Suprapubic skin (tissue), 4 donors: ENCODE measurements at places on chromosomes 6 and 20.
A peak's percentile ranks its signal among the peaks of the same experiment; 100 is the strongest.

DNA sequence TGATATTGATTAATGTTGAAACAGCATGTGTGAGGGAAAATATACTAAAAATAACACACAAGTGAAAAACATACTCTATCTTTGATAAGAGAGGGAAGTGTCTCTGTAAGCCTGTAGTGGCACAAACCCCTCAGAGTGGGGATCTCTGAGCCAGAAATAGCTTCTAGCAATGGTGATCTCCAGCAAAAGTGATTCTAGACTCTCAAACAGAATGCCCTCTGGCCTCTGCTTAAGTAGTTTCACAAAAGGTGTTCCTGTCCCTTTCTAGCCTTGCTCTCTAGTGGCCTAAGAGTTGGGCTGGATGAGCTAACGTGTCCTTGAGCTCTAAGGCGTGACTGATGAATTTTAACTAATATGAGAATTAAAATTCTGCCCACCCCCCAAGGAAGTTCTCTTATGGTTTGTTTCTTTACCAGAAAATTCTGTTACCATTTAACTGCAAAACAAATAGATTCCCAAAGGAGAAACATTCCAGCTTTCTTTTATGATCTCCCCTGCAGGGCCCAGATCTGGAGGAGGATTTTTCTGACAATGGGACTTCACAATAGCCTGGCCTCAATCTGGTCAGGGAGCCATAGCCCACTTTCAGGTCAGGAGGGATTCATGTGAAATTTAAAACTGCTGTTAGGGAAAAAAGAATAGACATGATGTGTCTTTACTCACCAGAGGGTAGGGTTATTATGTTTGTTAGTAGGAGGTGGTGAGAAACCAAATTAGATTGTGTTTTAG, 182.5 kb upstream of the LAMP5 start:
- H3K4me1 ChIP-seq: no peaks in the 10 kb centered on the region
- no peak for DNase-seq
- H3K27ac ChIP-seq: no peak overlapping the region
- H3K4me3 ChIP-seq: no peak overlapping the region

DNA sequence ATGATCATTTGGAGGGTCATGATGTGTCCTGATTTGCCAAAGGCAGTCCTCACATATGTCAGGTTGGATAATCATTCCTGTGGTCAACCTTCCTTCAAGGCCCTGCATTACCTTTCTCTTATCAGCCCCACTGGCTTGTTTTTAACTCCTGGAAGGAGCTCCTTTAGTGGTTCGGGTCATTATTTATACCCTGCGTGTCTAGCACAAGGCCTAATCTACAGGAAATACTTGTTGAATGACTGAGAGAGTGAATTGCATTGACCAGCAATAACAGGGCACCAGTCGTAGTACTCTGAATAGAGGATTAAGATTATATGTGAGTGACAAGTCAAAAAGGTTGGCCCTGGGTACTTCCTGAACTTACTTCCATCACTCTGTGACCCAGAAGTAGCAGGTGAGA, 4.5 kb downstream of the HIVEP2 start:
- peaks cover 44% of the 10 kb centered on the region for H3K4me1 ChIP-seq
- no peak for DNase-seq
- H3K27ac ChIP-seq: no peak overlapping the region
- no peak overlapping the region for H3K4me3 ChIP-seq
- no peaks in the 10 kb centered on the region for H3K36me3 ChIP-seq

DNA sequence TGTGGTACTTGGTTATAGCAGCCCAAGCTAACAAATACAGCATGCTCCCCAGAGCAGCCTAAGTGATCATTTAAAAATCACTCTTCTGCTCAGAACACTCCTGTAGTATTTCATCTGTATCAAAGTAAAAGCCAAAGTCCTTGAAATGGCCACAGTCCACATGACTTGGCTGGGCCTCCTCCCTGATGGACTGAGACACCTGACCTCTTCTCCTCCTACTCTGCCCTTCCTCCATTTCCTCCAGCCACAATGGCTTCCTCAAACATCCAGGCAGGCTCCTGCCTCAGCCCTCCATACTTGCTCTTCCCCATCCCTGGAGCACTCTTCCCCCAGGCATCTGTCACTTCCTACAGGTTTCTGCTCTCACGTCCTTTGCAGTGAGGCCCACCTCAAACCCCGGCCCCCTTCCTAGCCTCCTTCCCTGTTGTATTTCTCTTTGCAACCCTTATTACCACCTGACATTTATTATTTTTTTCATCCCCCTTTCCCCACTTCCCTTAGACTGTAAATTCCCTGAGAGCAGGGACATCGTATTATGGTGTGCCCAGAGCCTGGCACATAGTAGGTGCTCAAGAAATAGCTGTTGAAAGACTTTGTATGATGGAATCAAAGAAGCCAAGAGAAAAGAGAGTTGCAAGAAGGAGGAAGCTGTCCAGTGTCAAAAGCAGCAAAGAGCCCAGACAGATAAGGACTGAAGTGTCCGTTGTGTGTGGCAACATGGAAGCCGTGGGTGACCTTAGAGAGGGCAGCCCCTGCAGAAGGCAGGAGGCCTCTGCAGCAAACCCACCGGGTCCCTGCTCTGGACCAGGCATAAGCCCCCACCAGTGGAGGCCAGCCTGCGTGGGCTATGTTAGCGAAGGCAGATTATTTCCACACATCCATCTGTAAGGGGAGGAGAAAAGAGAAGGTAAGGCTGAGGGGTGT, 87.5 kb downstream of the TRERF1 start:
- peaks cover 20% of the 10 kb centered on the region for H3K4me1 ChIP-seq
- no peak overlapping the region for H3K4me3 ChIP-seq
- no peak overlapping the region for H3K27ac ChIP-seq
- no peaks in the 10 kb centered on the region for H3K36me3 ChIP-seq
- H3K27me3 ChIP-seq: no peaks in the 10 kb centered on the region

- H3K27ac ChIP-seq: no peak overlapping the region
- peaks cover 17% of the 10 kb centered on the region for H3K36me3 ChIP-seq
- no peak overlapping the region for H3K4me3 ChIP-seq
Measured at GRCh38 chr6:132790450-132790849, 8.0 kb downstream of the SLC18B1 start.

DNA sequence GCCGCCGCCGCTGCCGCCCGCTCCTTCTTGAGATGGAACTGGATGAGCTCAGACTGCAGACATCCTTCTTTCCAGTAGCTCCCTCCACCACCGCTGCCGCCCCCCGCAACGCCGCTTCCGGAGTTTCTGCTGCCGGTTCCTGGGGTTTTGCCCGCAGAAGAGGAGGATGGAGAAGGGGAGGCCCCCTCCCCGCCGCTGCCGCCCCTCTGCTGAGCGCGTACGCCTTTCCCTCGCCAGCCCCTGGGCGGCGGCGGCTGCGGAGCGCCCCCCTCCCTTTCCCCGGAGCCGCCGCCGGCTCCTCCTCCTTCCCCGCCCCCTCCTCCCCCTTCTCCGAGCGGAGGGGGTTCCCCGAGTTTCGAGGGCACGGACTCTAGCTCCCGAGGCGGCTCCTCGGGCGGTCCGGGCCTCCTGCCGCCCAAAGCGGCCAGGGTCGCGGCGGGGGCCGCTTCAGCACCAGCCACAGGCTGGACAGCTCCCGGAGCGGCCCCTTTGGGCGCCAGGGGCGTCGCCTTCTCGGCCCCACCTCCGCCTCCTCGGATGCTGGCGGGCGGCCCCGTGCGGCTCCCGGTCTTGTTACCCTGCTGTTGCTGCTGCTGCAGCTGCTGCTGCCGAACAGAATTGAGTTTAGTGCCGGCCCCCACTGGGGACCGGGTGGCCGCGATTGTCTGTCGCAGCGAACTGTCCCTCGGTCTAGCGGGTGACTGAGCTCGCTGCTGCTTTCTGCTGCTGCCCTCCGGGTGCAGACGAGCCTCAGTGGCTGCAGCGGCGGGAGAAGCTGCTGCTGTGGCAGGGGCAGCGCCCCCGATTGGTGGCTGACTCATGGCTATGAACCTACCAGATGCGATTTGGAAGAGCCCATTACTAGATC, 3.1 kb downstream of the MTCL3 start:
- no peak overlapping the region for H3K27ac ChIP-seq
- H3K4me3 ChIP-seq: peak overlapping the region; percentile 67
- DNase-seq: no peak
- no peaks in the 10 kb centered on the region for H3K36me3 ChIP-seq
- peaks cover 65% of the 10 kb centered on the region for H3K27me3 ChIP-seq

- H3K4me1 ChIP-seq: no peaks in the 10 kb centered on the region
- DNase-seq: no peak
- H3K4me3 ChIP-seq: no peak overlapping the region
- no peak overlapping the region for H3K27ac ChIP-seq
- peaks cover 11% of the 10 kb centered on the region for H3K27me3 ChIP-seq
Measured at GRCh38 chr6:6314596-6314995, 5.9 kb downstream of the F13A1 start.

- no peak for DNase-seq
- H3K4me1 ChIP-seq: peaks cover 3% of the 10 kb centered on the region
- H3K27ac ChIP-seq: no peak overlapping the region
- H3K4me3 ChIP-seq: no peak overlapping the region
Measured at GRCh38 chr20:19562426-19562825, 195.6 kb upstream of the RIN2 start.

- H3K36me3 ChIP-seq: no peaks in the 10 kb centered on the region
- peaks cover 21% of the 10 kb centered on the region for H3K4me1 ChIP-seq
- H3K27me3 ChIP-seq: peaks cover 92% of the 10 kb centered on the region
- H3K4me3 ChIP-seq: no peak overlapping the region
- no peak overlapping the region for H3K27ac ChIP-seq
Measured at GRCh38 chr20:63457737-63458136, 14.7 kb downstream of the KCNQ2 start.

DNA sequence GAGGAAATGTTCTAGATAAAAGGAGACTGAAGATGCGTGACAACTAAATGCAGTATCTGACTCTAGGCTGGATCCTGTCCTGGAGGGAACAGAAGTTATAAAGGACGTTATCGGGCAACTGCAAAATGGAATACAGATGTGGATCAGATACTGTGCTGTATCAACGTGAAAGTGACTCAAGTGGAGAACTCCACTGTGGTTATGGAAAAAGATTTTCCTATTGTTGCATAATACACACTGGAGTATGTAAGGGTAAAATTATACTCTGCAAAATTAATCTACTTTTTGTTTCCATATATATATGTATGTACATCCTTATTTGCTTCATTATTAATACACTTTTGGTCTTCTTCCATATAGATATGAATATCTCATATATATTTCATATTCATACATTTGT, 654.0 kb downstream of the QKI start:
- H3K4me3 ChIP-seq: no peak overlapping the region
- H3K27me3 ChIP-seq: no peaks in the 10 kb centered on the region
- no peaks in the 10 kb centered on the region for H3K4me1 ChIP-seq
